Activated CD8-positive, alpha-beta memory T cell treated with anti-CD3 and anti-CD28 coated beads for 48 hours (primary cell): ENCODE measurements at places on chromosomes 5 and 9.

DNA sequence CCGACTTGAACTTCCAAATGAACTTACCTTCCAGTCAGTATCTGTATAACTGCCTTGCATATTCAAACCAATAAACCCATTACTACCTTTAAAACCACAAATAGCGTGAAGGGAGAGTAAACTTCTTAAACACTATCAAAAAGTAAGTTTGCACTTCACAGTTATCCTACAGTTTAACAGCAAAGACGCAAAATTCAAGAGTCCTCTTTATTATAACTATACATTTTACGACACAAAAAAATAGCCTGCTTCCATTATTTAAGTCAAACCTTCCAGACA, 1.8 kb downstream of the PTBP3 start:
- DNase-seq: no peak

GRCh38 chr5:107388141-107388861, 282.4 kb downstream of the EFNA5 start:
- no peak for DNase-seq

- no peak for DNase-seq
Measured at GRCh38 chr9:16704116-16705110, 166.1 kb downstream of the BNC2 start.

GRCh38 chr9:117815948-117816347, 111.7 kb downstream of the TLR4 start:
- DNase-seq: no peak
